CD14-positive monocyte (primary cell): ENCODE measurements at places on chromosomes 11 and 22.

DNA sequence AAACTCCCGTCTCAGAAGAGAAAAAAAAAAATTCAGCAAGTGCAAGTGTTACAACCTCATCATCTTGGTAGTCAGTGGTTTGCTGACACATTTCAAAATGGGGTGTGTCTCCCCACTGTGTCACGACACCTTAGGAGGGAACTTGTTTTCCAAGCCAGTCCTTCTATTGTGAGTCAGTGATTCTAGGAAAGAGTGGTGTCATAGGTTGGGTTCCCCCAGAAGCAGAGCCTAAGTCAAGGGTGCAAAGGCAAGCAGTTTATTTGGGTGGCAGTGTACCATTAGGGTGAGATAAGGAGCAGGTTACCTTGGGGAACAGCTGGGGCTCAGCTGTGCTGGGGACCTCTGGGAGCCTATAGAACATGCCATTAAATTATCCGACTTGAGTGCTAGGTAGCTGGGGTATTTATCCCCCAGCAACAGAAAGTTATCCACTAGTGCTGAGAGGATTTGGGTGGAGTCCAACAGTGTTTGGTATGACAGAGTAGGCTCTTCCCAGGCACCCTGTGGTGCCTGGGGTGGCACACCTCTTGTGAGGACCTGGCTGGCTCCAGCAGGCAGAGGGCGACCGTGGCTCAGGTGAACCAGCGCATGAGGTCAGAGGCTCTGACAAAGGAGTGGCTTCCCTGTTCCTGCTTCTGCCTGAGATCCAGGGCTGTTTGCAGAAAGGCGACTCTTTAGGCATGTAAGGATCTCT, 41.7 kb downstream of the KIAA1671 start:
- DNase-seq: no peak

DNA sequence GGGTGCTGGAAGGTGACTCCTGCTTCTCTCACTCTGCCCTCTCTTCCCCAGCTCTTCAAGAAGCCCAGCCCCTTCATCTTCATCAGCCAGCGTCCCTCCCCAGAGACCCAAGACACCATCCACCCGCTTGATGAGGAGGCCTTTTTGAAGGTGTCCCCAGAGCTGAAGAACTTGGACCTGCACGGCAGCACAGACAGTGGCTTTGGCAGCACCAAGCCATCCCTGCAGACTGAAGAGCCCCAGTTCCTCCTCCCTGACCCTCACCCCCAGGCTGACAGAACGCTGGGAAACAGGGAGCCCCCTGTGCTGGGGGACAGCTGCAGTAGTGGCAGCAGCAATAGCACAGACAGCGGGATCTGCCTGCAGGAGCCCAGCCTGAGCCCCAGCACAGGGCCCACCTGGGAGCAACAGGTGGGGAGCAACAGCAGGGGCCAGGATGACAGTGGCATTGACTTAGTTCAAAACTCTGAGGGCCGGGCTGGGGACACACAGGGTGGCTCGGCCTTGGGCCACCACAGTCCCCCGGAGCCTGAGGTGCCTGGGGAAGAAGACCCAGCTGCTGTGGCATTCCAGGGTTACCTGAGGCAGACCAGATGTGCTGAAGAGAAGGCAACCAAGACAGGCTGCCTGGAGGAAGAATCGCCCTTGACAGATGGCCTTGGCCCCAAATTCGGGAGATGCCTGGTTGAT, 12.6 kb downstream of the IL10RA start:
- no peak for DNase-seq

GRCh38 chr11:73451896-73452295, 75.7 kb downstream of the RELT start:
- no peak for DNase-seq

- no peak for DNase-seq
These were observed 2.5 kb downstream of the CSTF3 start for GRCh38 chr11:33158596-33159275.

- no peak for DNase-seq
These were observed 21.2 kb downstream of the SUN2 start for GRCh38 chr22:38734421-38735100.
